SW 1271 (cell line): ENCODE measurements at places on chromosomes 13 and 19.

- DNase-seq: no peak
These were observed 1.8 kb upstream of the SSBP4 start for GRCh38 chr19:18417250-18418028.

GRCh38 chr13:33227927-33228647 is 57.5 kb downstream of the STARD13 start:
- no peak for DNase-seq

- DNase-seq: no peak
These were observed 626.5 kb downstream of the UQCRFS1 start for GRCh38 chr19:28586474-28586873.

GRCh38 chr19:8577247-8577646 is at the start of gene MYO1F:
Gene MYO1F, minus strand, starts transcription at chr19:8577442. Its CDS starts 133 bp downstream, at chr19:8577309.
- no peak for DNase-seq

DNA sequence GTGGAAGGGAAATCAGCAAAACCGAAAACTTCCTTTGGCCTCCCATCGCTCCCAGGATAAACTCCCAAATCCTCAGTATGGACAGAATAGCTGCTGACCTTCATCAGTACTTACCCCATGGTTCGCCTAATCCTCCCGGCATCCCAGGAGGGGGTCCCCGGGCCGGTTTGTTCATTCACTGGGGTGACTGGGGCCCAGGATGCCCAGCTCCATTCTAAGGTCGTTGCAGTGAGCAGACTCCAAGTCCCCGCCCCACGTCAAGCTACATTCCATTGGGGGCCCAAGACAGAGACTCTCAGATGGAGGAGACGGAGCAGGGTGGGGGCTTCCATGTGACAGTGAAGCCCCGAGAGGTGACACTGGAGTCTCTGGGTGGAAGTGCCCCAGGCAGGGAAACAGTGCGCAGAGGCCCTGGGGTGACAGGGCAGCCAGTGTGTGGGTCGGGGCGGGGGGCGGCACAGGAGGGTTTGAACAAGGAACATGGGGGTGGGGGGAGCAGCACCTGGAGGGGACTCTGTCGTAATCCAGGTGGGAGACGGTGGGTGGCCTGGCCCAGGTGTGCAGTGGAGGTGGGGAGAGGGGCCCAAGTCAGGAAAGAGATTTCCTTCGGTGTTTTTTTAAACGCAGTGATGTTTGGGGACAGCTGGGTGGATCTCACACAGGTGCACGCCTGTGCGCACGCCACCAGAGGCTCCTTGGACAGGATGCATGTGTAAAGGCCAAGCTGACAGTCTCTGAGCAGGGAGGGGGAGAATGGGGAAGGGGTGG is 5.1 kb downstream of the SSBP4 start:
- DNase-seq: no peak

- DNase-seq: no peak
These were observed 26.7 kb upstream of the ISYNA1 start for GRCh38 chr19:18464646-18465045.

GRCh38 chr13:72808917-72809500 is 27.1 kb downstream of the PIBF1 start:
- no peak for DNase-seq

- DNase-seq: no peak
These were observed 83.4 kb upstream of the GPR183 start for GRCh38 chr13:99390601-99391000.

DNA sequence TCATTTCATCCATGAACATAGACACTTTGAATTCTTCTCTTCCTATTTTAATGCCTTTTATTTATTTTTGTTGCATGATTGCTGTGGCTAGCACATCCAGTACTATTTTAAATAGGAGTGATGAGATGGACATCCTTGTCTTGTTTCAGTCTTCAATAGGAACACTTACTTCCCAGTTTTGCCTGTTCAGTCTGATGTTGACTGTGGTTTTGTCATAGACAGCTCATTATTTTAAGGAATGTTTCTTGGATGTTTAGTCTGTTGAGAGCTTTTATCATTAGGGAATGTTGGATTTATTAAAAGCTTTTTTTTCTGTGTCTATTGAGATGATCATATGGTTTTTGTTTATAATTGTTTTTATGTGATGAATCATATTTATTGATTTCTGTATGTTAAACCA is 586.6 kb downstream of the SLITRK1 start:
- no peak for DNase-seq

- DNase-seq: no peak
These were observed 109.0 kb upstream of the KL start for GRCh38 chr13:32907211-32907610.

- no peak for DNase-seq
These were observed 87.4 kb upstream of the UBL3 start for GRCh38 chr13:29937841-29938240.

DNA sequence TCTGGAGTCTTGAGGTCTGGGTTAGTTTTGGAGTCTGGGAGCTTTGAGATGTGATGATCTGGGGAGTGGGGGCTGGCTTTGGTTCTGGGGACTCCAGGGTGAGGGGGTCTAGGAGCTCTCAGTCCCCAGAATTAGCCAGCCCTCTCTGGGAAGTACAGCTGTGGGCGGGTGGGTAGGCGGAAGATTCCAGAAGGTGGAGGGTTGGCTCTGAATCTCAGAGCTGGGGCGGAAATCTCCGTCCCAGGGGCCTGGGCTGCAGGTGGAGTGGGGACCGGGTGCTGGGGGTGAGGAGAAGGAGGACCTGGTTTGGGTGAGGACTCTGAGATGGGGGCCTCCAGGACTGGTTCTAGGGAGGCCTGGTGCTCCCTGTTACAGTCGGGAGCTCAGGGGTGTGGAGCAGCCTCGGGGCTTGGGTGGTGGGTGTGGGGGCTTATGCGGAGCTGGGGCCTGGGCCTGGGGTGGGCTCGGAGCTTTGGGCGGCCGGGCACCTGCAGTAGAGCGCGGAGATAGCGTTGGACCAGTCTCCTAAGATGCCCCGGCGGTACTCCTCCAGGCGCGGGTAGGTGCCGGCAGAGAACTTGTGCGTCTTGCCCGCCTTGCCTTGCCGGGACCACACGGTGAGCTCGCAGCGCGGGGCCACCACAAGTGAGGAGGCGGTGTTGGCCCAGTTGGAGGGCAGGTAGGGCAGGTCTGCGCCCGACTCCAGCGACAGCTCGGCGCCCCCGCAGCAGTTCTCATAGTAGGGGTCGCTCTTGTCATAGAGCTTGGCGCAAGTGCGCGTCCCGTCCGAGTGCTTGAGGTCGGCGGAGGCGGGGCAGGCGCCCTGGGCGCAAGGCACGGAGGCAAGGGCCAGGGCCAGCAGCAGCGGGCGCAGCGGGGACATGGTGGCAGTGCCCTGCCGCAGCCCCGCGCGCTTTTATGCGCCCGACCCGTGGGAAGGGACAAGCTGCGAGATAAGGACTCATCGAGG is at the start of gene SYCN:
Gene SYCN, minus strand, starts transcription at position 892 of the 970 bp plus-strand sequence. Its CDS starts 9 bp downstream, at position 883.
- no peak for DNase-seq

DNA sequence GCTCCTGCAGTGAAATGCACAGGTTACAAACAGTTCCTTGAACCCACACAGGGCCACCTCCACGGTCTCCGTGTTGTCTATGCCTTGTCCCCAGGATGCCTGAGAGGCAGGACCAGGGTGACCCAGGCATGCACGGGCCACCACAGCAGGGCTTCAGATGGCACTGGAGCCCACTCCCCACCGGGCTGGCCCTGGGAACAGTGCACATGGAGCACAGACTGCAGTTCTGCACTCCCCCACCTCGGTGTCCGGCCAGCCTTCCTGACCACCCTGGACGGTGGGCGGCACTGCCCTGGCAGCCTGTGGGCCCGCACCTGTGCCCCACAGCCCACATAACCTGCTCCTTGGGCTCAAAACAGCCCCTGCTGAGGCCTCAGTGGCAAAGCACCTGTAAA is 14.3 kb upstream of the SLC35E1 start:
- no peak for DNase-seq

GRCh38 chr19:45130236-45130635 is 30.5 kb downstream of the NKPD1 start:
- DNase-seq: no peak

DNA sequence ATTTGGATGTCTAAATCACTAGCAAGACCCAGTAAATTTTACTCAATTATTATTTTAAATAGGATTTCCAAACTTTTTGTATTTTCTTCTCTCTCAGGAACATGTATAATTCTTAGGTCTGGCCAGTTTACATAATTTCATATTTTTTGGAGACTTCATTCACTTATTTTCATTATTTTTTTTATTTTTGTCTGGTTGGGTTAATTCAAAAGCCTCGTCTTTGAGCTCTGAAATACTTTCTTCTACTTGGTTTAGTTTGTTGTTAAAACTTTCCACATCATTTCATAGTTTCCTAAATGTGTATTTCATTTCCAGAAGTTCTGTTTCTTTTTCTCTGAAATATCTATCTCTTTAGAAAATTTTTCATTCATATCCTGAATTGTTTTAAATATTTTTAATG is 322.9 kb upstream of the SPRY2 start:
- DNase-seq: no peak

GRCh38 chr19:52391135-52391534 is 6.5 kb upstream of the ZNF528 start:
- no peak for DNase-seq

DNA sequence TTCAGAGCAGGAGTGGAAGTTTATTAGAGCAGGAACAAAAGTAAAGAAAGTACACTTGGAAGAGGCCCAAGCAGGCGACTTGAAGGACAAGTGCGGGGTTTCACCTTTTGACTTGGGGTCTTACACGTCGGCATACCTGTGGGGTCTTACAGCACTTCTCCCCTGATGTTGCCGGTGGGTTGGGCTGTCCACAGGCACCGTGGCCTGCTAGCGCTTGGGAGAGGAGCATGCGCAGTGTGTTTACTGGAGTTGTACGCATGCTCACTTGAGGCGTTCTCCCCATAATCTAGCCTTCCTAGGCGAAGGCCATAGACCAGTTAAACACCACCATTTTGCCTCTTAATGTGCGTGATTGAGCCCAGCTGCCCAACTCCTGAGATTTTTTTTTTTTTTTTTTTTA is 25.0 kb upstream of the PLEKHF1 start:
- DNase-seq: no peak

DNA sequence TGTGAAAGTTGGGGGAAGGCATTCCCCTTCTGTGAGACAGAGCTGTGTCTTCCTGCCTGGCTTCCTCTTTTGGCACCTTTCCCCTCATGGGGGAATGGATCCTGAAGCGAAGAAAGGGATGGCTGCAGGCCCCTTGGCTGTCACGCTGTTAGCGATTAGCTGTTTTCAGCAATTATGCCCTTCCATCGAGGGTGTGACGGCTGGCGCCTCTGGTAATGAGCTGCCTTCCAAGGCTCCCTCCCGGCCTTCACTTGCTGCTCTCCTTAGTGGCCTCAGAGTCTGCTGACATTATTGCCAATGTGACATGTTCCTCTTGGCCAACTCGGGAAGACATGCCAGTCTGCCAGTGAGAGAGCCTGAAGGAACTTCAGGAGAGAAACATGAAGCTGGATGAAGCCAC is 162.1 kb downstream of the ZIC5 start:
- DNase-seq: no peak

GRCh38 chr13:73578251-73578875 is 519.6 kb downstream of the KLF5 start:
- no peak for DNase-seq

DNA sequence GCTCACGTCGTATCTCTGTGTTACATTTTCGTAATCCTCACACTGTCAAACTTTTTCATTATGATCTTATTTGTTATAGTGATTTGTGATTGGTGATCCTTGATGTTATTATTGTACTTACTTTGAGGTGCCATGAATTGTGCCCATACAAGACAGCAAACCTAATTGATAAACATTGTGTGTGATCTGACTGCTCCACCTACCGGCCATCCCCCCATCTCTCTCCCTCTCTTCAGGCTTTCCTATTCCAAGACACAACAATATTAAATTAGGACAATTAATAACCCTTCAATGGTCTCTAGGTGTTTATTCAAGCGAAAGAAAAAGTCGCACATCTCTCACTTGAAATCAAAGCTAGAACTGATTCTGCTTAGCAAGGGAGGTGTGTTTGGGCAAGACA is 349.3 kb downstream of the RBM26 start:
- no peak for DNase-seq

- DNase-seq: peak; percentile 72
These were observed at the start of gene TRIP10 for GRCh38 chr19:6739390-6739882. Gene TRIP10, plus strand, starts transcription at chr19:6739680. Its CDS starts 82 bp downstream, at chr19:6739762.

DNA sequence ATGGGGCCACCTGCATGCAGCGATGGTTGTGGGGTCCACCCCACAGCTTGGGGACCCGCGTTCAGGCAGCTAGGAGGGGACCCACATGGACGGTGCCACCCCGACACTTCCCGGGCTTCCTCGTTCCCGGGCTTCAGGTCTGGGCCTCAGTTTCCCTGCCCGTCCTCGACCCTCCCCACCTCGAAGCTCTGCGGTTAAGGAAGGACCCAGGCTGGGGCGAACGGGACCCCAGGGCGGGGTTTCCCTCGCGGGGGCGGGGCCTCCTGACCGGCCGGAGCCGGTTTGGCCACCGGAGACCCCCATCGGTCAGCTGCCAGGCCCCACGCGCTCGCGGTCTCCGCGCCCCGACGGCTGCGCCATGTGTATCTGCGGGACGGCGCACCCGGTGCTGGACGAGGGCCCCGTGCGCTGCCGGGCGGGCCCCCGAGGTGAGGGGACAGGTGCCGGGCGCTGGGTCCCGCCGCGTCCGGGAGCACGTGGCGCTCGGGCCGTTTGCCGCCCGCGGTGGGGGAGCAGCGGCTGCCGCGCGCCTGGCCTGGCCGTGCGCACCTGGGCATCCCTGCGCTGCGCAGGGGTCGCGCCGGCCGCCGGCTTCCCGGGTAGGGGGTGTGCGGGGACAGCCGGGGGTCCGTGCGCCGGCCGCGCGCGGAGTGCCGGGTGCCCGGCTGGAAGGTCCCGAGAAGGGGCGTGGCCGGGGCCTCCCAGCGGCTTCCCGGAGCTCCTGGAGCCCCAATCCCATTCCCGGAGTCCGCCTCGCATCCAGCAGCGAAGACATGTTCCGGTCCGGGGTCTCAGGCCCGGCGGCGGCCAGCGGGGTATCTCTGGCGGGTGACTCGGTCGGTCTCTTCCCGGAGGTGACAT is 4.2 kb downstream of the ARHGAP45 start:
- no peak for DNase-seq

DNA sequence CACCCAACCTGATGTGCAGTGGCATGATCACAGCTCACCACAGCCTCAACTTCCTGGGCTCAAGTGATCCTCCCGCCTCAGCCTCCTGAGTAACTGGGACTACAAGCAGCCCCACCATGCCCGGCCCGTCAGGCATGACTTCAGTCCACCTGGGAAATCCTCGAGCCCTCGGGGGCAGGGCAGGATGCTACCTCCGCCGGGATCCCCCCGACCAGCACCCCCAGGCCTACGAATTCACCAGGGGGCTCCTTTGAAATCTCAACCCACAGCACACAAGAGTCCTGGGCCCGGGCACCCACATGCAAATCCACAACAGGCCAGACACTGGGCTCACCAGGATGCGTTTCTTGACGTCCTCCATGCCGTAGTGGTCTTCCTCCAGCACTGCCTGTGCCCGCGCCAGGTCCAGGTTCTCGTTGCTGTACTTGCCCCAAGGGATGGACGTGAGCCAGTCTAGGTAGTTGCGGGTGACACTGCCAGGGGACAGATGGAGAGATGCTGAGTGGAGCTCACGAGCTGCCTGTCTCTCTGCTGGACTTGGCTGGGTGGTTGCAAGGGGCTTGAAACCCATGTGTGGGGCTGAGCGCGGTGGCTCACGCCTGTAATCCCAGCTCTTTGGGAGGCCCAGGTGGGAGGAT is 10.5 kb downstream of the RPL36 start:
- no peak for DNase-seq

GRCh38 chr13:43204591-43204990 is 181.2 kb downstream of the DNAJC15 start:
- DNase-seq: no peak
